Stimulated activated CD8-positive, alpha-beta memory T cell treated with anti-CD3 and anti-CD28 coated beads, Interleukin-15, amount 100 ng/mL, for 24 hours (primary cell): ENCODE measurements at places on chromosomes 2 and 18.

- DNase-seq: no peak
Measured at GRCh38 chr2:33785201-33786106, 186.4 kb upstream of the FAM98A start.

DNA sequence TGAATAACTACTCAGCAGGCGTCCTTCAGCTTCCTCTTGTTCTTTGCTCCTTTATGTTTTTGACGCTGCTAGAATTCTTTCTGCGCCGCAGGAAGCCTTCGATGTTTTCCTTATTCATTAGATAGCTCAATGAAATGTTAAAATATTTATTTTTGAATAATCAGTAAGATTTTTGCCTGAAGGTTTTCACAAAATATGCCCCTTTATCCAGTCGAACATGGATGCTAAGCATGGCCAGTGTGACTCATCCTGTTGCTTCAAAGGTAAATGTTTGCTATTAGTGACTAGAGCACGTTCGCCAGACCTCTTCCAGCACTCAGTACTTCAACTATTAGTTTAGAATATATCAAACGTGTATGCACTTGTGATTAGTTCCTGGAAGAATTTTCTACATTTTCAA lies 7.6 kb upstream of the MEIS1 start:
- no peak for DNase-seq

GRCh38 chr2:98487806-98488189 lies 43.1 kb downstream of the INPP4A start:
- DNase-seq: no peak

DNA sequence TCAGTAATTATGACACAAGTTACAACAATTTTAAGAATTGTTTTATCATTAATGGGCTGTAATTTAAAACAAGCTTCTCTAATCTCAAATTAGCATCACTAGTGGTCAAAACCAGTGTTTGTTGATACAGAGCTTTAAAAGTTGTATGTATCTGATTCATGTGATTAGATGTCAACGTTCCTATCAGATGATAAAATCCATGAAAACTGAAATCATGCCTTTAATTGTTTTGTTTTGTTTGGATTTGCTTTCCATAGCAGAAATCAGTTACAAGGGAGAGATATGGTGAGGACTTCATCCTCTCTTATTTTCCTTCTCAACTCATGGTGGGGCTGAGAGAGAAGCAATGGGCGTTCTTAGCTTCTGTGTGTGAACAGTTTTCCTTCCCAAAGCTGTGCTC lies 469.6 kb downstream of the PID1 start:
- no peak for DNase-seq

DNA sequence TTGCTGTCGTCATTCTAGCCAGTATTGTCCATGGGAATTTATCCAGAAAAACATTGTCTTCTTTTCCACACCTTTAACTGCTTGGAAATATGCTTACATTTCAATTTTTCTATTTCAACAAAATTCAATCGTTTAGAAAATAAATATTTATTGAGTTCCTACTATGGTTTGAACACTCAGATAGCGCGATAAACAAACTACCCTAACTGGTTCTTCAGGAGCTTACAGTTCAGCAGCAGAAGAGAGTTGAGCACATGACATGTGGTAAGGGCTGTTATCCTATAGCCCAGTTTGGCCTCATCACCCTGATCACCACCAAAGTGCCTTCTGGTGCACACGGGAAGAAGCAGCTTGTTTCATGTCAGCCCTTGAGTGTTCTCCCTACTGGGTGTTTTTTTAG lies 375.2 kb upstream of the SMIM21 start:
- no peak for DNase-seq

DNA sequence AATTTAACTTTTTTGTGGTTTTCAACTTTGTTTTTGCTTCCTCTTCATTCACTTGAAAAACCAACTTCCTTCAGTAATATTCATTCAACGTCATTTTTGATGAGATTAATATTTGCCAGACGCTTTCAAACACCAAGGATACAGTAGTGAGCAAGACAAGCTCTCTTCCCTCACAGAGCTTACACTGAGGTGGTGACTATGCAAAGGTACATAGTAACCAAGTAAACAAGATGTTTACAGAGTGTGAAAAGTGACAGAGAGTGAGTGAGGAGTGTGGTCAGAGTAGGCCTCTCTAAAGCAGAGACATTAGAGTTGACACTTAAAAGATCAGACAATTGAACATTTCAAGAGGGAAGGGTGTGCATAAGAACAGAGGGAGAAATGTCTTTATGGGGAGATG lies 155.5 kb downstream of the TMEM247 start:
- no peak for DNase-seq

GRCh38 chr2:191180276-191180675 lies 29.5 kb upstream of the STAT4 start:
- DNase-seq: no peak

DNA sequence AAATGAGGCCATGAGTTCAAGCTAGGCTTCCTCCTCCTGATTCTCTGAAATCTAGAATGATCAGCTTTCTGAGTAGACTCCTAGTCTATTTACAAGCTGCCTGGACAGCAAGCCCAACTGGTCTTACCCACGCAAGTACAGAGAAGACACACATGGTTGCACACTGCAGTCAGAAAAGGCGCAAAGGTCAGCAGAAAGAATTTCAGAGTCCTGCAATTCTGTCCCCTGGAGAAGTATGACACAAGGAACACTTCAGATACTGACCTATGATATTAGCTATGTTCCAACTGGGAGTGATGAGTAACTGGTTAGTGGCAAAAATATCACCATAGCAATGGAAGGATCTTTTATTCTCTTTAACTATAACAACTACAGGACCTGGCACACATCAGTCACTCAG lies 336.1 kb upstream of the PKDCC start:
- DNase-seq: no peak

DNA sequence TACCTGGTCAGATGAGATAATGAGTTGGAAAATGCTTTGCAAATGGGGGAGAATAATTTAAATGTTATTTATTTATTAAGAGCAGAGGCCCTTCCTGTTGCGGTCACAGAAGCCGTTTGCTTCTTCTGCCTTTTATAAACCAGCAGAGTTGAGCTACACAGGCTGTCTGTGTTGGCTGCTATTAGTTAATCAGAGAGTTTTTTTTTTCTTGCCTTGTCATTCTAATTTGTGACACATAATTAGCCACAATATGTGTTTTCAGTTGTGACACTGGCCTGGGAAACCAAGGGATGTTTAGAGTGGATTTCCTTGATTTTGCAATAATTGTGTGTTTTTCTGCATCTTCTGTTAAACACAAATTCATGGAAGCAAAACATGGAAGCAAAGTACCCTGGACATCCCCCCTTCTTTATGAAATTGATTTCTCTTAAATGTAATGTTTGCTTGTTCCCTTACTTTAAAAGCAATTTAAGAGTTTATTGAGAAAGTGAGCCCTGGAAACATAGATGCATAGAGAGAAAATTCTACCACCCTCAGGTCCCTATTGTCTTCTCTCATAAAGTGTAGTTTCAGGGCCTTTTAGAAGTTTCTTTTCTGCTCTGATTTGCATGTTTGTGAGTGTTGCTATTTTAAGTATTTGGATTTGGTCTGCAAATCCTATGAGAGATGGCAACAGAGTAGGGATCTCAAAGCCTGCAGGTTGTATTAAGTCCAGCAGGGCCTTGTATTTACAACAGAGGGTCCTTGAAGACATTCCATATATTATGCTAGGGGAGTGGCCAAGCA lies 22.8 kb upstream of the IL37 start:
- no peak for DNase-seq

GRCh38 chr2:104752504-104752903 lies 101.4 kb upstream of the POU3F3 start:
- DNase-seq: no peak

DNA sequence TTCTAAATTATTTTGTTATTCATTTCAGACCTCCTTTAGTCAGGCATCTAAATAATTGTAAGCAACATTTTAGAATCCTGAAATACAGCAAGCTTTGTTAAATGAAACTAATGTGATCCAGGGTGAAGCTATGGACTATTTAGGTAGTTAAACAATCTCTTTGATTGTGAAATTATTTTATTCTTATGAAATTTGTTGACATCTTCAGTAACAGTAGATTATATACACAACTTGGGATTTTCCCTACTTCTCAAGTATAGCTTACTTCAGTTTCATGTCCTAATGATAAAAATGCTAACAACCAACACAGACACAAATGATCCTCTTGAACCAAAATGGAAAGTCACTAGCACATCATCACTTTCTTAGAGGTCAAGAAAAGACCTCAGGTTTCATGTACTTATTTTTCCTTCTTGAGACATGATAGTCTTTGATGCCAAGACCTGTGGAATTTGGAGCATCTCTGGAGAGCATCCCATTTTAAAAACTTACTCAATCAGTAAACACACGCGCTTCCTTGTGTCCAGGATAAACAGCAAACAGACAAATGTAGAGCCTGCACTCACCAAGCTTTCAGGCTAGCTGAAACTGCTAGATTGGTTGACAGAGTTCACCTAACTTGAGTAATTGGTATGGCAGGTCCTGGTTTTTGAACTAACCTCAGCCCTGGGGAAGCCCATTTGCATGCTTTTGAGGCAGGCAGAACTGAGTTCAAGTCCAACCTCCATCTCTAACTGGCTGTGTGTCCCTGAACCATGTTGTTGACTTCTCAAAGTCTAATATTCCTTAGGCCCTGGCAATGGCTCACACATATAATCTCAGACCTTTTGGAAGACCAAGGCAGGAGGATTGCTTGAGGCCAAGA lies 47.8 kb downstream of the KCTD18 start:
- DNase-seq: no peak

DNA sequence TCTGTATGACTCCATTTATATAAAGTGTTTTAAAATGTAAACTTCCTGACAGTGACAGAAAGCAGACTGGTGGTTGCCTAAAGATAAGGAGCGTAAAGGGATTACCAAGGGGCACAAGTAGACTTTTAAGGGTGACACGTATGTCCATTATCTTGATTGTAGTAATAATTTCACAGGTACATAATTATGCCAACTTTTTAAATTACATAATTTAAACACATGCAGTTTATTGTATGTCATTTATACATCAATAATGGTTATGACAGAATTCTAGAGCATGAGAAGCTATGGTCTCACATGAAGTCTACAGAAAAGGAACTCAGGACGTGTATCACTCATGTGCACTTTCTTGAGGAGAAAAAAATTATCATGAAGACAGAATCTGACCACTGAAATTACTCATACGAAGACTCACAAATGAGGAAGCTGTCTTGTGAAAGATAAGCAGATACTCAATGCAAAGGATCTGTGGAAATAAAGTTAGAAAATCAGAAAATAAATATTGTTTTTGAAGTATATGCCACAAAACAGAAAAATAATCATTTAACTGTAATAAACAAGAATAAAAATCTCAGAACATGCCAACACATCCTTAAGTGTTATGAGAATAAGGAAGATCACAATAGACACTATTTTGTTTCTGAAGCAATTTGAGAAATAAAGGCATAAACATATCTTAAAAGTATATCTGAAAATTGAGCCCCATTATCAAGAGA lies 84.4 kb downstream of the TMEM131 start:
- no peak for DNase-seq

DNA sequence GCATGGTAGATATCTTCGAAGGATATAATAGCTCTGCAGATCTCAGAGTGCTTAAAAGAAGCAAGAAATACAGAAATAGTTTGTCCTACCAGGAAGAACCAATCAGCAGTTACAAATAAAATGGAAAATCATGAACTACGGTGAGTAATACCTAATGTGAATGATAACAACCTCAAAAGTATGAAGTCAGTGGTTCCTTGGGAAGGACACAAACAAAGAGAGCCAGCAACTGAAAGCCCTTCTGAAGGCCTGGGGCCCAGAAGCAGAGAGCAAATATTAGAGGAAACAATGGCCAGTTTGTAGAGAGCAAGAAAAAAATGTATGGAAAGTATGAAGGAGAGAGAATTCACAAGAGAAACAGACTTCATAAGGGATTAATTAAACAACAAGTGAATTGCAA lies 226.8 kb upstream of the CHST9 start:
- DNase-seq: no peak

- DNase-seq: no peak
Measured at GRCh38 chr2:96207774-96208142, 869 bp downstream of the STARD7 start.

- DNase-seq: no peak
Measured at GRCh38 chr2:31066551-31066950, 71.7 kb downstream of the GALNT14 start.

DNA sequence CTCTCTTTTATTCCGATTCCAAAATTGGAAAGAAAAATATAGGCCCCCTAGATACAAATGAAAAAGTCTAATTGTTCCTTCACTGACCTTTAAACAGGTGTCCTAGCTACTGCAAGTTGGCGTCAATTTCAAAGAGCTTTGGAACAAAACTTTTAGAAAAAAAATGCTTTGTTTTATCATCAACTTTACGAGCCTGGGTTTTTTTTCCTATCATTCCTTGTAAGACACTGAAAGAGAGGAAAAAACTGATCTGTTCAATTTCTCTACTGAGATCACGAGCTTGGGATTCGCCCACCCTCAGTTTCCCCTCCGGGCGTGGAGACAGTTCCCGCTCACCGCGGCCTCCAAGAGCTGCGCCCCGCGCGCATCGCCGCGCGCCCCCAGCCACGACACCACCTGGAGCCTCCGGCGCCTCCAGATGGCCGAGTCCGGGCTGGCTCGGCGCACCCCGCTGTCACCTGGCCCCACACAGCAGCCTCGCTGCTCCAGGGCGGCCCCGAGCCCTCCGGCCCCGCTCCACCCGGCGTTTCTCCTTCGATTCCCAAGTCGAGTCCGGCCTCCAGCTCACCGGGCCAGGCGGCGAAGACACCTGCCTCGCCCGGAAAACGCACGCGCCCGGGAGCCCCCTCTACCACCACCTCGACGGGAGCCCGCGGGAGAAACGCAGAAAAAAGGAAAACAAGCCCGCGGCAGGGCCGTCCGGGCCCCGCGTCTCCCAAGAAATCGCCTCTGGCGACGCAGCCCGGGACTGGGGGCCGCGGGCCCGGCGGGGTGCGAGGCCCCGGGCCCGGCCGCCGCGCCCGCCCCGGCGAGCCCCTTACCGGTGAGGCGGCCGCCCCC lies 656 bp downstream of the TBC1D8 start:
- no peak for DNase-seq

- no peak for DNase-seq
Measured at GRCh38 chr2:191165176-191165643, 14.4 kb upstream of the STAT4 start.

GRCh38 chr2:88131999-88132368 lies 4.1 kb upstream of the FABP1 start:
- no peak for DNase-seq

DNA sequence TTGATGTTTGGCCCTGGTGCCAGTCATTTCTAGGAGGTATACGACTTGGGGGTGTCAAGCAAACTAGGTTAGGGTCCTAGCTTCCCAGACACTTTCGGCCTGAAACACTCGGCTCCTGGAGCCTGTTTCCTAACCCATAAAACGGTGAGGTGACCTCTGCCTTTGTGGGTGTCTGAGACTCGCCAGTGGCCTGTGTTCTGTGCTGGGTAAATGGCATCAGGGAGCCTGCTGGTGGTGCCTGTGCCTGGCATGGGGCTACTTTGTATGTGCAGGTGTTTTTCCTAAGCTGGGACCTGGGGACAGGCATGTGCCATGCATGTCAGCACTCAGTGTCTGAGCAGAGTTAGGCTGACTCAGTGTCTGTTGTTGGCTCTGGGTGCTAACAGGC lies 139.2 kb downstream of the GLI2 start:
- DNase-seq: no peak
